CD8-positive, alpha-beta memory T cell (primary cell): ENCODE measurements at places on chromosomes 3 and 15. TPM values are rescaled to one million over a fixed set of nuclear protein-coding genes. Genes with fewer than 3 reads are reported as not detected.

DNA sequence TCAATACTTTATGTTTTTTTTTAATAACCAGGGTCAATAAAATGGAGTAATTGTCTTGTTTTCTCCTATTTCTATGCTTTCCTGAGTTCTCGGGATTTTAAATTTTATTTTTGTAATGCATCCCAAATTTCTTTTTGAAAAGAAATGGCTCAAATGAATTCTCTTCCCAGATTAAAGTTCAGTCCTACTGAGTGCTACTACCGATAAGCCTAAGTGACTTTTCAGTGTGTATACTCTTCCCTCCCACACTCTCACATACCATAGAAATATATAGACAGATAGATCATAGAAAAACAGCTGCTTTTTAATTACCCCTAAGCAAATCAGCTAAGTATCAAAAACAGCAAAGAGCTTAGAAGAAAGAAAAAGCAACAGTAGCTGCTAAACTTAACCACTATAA, 1.5 kb downstream of the SERPINI1 start:
- DNase-seq, result no peak

GRCh38 chr15:40087991-40088928, 20.4 kb downstream of the BMF start:
- DNase-seq, result no peak

DNA sequence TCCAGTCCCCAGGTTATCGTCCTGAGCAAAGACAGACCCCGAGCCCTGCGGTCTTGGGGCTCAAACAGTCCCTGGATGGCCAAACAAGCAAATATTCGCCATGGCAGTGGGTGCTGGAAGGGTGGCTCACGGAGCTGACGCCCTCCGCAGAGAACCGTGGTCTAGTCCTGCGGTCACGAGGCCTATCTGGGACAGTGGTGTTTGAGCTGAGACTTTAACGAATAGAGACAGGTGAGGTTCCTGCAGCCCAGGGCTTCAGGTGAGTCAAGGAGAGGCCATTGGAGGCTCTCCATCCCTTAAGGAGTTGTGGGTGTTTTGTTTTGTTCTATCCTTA, 399 bp upstream of the SUCLG2 start:
- DNase-seq, result no peak

- no peak for DNase-seq
Observed at GRCh38 chr3:15011174-15011573, 53.9 kb downstream of the MRPS25 start.

DNA sequence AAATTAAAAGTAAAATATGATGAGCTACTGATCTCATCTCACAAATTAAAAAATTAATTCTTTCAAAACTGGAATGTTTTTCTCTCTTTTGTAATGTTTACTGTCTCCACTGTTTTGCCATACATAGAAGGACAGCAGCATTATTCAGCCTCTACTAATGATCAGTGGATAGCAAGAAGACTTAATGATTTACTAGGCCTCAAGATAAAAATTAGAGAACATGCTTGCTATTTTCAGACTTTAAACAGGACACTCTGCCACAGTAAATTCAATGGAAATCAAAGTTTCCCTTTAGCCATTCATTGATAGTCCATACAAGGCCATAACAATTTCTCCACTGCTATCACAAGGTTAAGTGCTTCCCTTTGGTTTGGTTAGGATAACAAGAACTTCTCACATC, 129.4 kb downstream of the TMCC1 start:
- DNase-seq, result no peak

DNA sequence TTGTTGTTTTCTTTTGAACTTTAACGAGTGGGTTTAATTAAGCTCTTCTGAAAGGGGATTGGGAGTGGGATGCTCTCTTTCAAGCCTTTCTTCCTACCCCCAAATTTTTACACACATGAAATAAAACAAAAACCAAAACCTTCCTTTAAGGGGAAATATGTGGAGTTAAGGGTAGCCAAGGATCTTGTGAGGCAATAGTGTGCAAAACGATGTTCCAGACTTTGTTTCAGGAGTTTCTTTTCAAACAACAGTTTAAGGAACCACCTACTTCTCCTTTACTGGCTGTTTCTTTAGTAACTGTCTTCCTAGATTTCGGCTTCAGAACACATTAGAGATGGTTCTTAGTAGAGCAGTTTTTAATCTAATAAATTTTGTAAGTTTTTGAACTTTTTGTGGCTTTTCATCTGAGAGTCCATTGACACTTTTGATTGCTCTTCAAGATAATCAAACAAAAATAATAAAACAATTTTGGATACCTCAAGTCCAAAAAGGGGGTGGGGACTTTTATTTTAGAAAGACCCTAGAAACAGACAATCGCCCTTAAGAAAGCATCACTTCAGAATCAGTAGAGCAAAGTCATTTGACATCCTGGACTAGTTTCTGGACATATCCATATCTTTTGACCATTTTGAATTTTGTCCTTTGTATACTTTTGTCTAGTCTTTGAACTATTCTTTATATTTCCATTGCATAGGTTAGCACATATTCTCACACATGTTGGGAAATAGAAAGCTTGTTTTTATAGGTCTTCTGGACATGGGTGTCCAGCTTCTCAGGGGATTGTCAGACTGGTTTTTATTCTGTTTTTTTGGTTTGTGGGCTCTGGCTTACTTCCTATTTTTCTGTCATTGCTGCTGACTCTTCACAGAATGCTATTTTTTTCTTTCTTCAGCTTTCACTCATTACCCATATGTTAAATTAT, 6.0 kb downstream of the DIPK2A start:
- DNase-seq, result no peak

GRCh38 chr3:163508206-163508605, 1570.1 kb downstream of the SI start:
- no peak for DNase-seq

DNA sequence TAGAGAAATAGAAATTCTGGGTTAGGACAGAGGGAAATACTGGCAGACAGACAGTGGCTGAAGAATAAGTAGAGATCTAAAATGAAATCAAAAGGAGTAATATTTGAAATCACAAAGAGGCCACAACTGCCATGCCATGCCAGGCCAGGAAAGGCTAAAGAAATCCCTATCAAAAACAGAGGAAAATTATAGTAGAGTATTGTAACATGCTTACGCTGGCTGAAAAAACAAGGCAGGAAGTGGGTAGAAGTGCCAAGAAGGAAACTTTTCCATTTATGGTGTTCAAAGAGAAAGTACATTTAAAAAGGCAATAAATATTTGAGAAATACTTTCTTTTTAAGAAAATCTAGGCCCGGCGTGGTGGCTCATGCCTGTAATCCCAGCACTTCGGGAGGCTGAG, 415.7 kb downstream of the PLCL2 start:
- DNase-seq, result no peak

DNA sequence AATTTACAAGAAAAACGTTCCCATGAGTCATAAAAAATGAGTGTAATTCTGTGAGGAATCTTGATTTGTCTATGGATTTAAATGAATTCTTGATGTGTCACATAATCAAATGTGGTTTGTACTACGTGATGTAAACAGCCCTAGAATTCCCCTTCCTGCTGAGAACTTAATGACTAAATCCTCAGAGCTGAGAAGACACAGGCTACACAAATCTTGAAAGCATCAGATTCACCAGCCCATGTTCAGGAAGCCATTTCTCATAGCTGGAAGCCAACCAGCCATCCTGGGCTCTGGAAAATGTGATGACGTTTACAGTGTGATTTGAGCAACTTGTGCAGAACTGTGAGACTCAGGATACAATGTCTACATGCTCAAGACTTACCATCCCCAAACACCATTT, 193.7 kb upstream of the MME start:
- DNase-seq, result no peak

- no peak for DNase-seq
Observed at GRCh38 chr3:56747150-56747549, 54.6 kb downstream of the ARHGEF3 start.

- no peak for DNase-seq
Observed at GRCh38 chr3:136899622-136900158, 37.7 kb downstream of the NCK1 start.

GRCh38 chr3:181855825-181856224, 144.1 kb downstream of the SOX2 start:
- no peak for DNase-seq

DNA sequence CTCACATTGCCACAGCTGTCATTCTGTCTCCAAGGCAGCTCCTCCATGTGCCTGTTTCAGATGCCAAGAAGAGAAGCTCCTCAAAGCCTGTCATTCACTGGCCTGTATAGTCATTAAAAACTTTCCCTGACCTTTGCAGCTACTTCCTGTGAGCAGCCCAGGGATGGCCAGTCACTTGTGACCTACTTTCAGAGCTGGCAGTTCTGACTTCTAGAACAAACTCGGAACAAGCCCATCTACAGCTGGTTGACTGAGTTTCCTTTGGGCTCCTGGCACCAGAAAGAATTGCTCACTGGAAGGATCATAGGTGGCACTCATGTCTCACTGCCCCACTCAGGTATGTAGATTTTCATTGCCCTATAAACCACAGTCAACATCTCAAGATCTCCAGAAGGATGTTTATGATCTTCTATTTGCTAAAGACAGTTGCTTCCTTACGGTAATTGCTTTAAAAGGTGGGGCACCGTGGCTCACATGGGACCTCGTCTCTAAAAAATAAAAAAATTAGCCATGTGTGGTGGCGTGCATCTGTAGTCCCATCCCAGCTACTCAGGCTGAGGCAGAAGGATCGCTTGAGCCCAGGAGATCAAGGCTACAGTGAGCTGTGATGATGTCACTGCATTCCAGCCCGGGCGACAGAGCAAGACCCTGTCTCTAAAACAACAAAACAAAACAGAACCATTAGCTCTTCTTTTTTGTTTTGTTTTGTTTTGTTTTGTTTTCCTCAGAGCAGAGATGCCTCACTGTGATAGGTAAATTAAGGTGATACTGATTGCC, 11.2 kb upstream of the ATP13A3 start:
- no peak for DNase-seq

- DNase-seq, result no peak
Observed at GRCh38 chr3:124383846-124384466, 346.3 kb upstream of the UMPS start.

DNA sequence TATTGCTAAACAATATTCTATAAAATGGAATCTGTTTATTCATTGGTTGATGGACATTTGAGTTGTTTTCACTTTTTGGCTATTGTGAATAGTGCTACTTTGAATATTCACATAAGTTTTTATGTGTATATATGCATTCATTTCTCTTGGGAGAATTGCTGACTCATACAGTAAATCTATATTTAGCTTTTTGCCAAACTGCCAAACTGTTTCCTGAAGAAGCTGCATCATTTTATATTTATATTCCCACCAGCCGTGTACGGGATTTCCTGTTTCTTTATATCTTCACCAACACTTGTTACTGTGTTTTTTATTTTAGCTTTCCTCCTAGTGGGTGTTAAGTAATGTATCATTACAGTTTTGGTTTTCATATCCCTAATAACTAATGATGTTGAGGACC, 12.5 kb upstream of the TCAIM start:
- DNase-seq, result no peak

- peak; percentile 65 for DNase-seq
Observed at GRCh38 chr3:48952510-48953118, 34.0 kb downstream of the ARIH2 start.

GRCh38 chr3:22634433-22634832, 568.7 kb upstream of the UBE2E2 start:
- no peak for DNase-seq

- DNase-seq, result no peak
Observed at GRCh38 chr3:174826069-174826468, 33.1 kb upstream of the NAALADL2 start.

GRCh38 chr15:45821390-45821789, 186.6 kb downstream of the SQOR start:
- no peak for DNase-seq

- no peak for DNase-seq
Observed at GRCh38 chr3:59243476-59243875, 193.7 kb upstream of the CFAP20DC start.

DNA sequence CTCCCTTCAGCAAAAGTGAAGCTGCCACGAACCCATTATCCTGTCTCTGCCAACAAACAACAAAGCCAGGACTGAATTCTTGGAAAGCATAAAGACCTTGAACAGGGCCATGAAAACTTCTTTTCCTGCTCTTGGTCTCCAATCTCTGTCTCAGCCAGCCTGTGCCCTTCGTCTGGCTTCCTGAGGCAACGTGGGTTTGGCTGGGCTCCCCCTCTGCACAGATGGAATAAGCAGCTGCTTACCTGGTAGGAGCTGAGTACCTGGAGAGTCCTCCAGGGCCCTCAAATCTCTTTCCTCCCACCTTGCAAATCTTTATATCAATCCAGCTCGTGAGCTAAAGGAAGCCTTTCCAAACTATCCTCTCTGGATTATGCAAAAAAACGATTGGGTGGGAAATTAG, 97.6 kb upstream of the PSMD6 start:
- DNase-seq, result no peak

DNA sequence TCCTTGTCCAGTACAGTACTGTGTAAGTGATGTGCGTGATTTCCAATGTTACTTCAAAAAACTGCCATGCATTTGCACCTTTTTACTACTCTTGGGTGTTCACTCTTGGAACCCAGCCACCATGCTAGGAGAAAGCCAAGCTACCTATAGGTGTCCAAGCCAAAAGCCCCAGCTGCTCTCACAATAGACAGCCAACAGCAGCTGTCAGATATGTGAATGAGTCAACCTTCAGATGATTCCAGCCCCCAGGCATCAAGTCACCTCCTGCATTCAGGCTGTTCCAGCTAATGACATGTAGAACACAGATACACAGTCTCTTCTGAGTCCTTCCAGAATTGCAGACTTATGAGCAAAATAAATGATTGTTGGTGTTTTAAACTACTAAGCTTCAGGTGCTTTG, 417.7 kb upstream of the TGFBR2 start:
- DNase-seq, result no peak

- no peak for DNase-seq
Observed at GRCh38 chr3:116083683-116084082, 361.6 kb downstream of the LSAMP start.

- no peak for DNase-seq
Observed at GRCh38 chr3:23760871-23761373, 44.8 kb upstream of the UBE2E1 start.

- no peak for DNase-seq
Observed at GRCh38 chr3:22609139-22609538, 594.0 kb upstream of the UBE2E2 start.

The GPR62 gene
- not detected for polyA plus RNA-seq

The KNG1 gene
- polyA plus RNA-seq, result not detected

The GOLGA6B gene
- not detected for polyA plus RNA-seq

The FSIP1 gene
- polyA plus RNA-seq, result 1.3 TPM

The NEO1 gene
- 3.9 TPM for polyA plus RNA-seq

The CHRFAM7A gene
- not detected for polyA plus RNA-seq

The TMEM207 gene
- polyA plus RNA-seq, result not detected

The UBL7 gene
- 101 TPM for polyA plus RNA-seq

The CLEC3B gene
- polyA plus RNA-seq, result not detected

The CIB1 gene
- 251 TPM for polyA plus RNA-seq

The SPESP1 gene
- 0.63 TPM for polyA plus RNA-seq
